Right atrium auricular region (tissue), 2 donors: ENCODE measurements at places on chromosomes 12 and 14. TPM values are rescaled to one million over a fixed set of nuclear protein-coding genes. Genes with fewer than 3 reads are reported as not detected.
A peak's percentile ranks its signal among the peaks of the same experiment; 100 is the strongest.

DNA sequence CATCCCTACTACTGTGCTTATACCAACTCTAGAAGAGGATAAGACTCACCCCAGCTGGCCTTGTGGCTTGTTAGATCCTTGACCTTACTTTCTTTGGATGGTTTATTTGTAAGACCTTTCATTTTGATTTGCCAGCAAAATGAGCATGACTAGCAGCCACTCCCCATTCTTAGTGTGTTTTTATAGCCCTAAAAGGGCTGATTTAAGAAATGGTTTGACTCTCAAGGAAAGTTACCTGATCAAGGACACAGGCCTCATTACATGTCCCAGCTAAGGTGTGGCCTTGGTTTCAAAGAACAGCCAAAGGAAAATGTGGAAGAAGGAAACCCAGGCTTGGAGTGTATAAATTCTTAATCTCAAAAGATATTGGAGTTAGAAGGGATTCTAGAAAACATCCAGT is 41.4 kb downstream of the SLC17A8 start:
- no peaks in the 10 kb centered on the region for H3K4me1 ChIP-seq
- no peak overlapping the region for H3K4me3 ChIP-seq
- no peaks in the 10 kb centered on the region for H3K36me3 ChIP-seq

- no peaks in the 10 kb centered on the region for H3K27me3 ChIP-seq
- no peak overlapping the region for H3K27ac ChIP-seq
- H3K4me1 ChIP-seq: no peaks in the 10 kb centered on the region
- no peak for DNase-seq
- H3K36me3 ChIP-seq: no peaks in the 10 kb centered on the region
These were observed 56.5 kb upstream of the AMN1 start for GRCh38 chr12:31785318-31785717.

The KRT78 gene
- total RNA-seq: not detected

- H3K27ac ChIP-seq: no peak overlapping the region
- H3K4me3 ChIP-seq: no peak overlapping the region
- H3K36me3 ChIP-seq: no peaks in the 10 kb centered on the region
- H3K4me1 ChIP-seq: no peaks in the 10 kb centered on the region
These were observed 27.0 kb downstream of the IL26 start for GRCh38 chr12:68198507-68199086.

DNA sequence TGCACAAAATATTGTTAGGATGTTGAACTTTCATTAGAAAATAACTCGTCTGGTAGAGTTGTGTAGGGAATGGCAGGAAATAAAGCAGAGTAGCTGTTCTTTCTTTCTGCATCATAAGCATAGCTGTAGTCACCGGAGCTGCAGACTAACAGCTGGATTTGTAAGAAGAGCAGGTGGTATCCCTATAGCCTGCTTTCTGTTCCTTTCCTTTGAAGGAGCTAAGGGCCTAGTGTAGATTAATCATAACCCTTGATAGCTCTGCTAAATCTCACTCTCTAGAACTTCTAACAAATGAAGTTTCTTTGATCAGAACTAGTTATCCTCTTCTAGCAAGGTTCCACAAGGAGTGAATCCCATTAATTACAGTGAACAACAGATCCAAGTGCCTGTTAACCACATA is 3.5 kb downstream of the LMO3 start:
- no peak overlapping the region for H3K27ac ChIP-seq
- no peaks in the 10 kb centered on the region for H3K4me1 ChIP-seq
- H3K4me3 ChIP-seq: no peak overlapping the region
- peaks cover 9% of the 10 kb centered on the region for H3K27me3 ChIP-seq
- no peak for DNase-seq

- no peak overlapping the region for H3K27ac ChIP-seq
- no peaks in the 10 kb centered on the region for H3K27me3 ChIP-seq
- no peaks in the 10 kb centered on the region for H3K36me3 ChIP-seq
- H3K4me3 ChIP-seq: no peak overlapping the region
- no peak for DNase-seq
- H3K4me1 ChIP-seq: no peaks in the 10 kb centered on the region
These were observed 87.6 kb downstream of the SEC23A start for GRCh38 chr14:39015360-39015961.

The VWF gene
- 189 TPM for total RNA-seq

DNA sequence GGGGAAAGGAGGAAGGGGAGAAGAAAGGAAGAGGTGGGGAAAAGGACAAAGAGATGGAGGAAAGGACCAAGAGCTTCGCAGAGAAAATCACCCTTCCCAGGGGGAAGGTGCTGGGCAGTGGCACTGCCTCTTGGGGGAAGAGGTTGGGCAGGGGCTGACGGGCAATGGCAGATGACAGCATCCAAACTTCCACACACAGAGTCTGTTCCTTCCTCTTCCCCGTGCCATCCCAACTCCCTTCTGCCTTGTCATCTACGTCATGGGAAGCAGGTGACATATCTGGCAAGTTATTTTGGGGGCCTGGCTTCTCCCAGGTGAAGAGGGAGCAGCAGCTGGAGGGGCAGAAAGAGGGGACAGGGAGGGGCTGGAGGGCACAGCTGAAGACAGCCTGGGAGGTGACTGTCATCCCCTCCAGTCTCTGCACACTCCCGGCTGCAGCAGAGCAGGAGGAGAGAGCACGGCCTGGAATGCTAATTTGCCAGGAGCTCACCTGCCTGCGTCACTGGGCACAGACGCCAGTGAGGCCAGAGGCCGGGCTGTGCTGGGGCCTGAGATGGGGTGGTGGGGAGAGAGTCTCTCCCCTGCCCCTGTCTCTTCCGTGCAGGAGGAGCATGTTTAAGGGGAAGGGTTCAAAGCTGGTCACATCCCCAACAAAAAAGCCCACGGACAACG is 43.9 kb upstream of the IQSEC3 start:
- H3K27ac ChIP-seq: no peak overlapping the region
- H3K27me3 ChIP-seq: no peaks in the 10 kb centered on the region
- no peak for DNase-seq
- peaks cover 19% of the 10 kb centered on the region for H3K36me3 ChIP-seq
- H3K4me3 ChIP-seq: no peak overlapping the region

The PRR4 gene
- total RNA-seq: not detected

GRCh38 chr12:6863033-6863432 is 4.3 kb upstream of the TPI1 start:
- no peak for DNase-seq
- peaks cover 63% of the 10 kb centered on the region for H3K36me3 ChIP-seq
- no peak overlapping the region for H3K27ac ChIP-seq
- no peaks in the 10 kb centered on the region for H3K4me1 ChIP-seq

- no peaks in the 10 kb centered on the region for H3K27me3 ChIP-seq
- H3K27ac ChIP-seq: peak overlapping the region; percentile 29
- H3K4me3 ChIP-seq: no peak overlapping the region
- no peaks in the 10 kb centered on the region for H3K4me1 ChIP-seq
- DNase-seq: no peak
- H3K36me3 ChIP-seq: no peaks in the 10 kb centered on the region
These were observed 220.3 kb downstream of the MON2 start for GRCh38 chr12:62686938-62687337.

The GPR137C gene
- 0.85 TPM for total RNA-seq

The PTPRR gene
- 0.37 TPM for total RNA-seq

GRCh38 chr12:95646781-95647190 is 95.5 kb upstream of the USP44 start:
- H3K27ac ChIP-seq: no peak overlapping the region
- peaks cover 18% of the 10 kb centered on the region for H3K4me1 ChIP-seq
- no peaks in the 10 kb centered on the region for H3K36me3 ChIP-seq
- no peak for DNase-seq
- no peaks in the 10 kb centered on the region for H3K27me3 ChIP-seq

DNA sequence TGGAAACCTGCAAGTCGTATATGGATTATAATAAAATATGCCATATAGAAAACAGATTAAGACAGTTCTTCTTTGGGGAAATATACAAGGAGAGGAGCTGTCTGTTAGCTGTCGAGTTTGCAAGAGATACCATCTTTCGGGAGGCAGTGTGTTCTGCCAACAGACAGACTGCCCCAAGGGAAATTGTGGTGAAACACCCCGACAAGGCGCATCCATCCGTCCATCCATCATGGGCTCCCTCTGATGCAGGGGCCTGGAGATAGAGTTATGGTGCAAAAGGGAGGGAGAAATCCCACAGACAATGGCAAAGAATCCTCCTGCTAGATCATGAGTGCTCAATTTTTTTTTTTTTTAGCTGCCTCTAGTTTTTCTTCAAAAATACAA is 156.3 kb downstream of the DPF3 start:
- no peak overlapping the region for H3K4me3 ChIP-seq
- H3K4me1 ChIP-seq: no peaks in the 10 kb centered on the region
- no peak overlapping the region for H3K27ac ChIP-seq
- no peaks in the 10 kb centered on the region for H3K36me3 ChIP-seq

DNA sequence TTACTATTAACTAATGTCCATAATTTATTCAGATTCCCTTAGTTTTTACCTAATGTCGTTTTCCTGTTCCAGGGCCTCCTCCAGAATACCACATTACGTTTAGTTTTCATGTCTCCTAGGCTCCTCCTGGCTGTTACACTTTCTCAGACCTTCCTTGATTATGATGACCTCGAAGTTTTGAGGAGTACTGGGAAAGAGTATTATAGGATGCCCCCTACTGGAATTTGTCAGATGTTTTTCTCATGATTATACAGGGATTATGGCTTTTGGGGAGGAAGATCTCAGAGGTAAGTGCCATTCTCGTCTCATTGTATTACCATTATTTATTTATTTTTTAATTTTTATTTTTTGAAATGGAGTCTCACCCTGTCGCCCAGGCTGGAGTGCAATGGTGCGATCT is 17.7 kb upstream of the C1S start:
- no peaks in the 10 kb centered on the region for H3K36me3 ChIP-seq
- H3K27ac ChIP-seq: no peak overlapping the region

GRCh38 chr12:503111-503761 is 43.5 kb downstream of the B4GALNT3 start:
- DNase-seq: no peak
- no peaks in the 10 kb centered on the region for H3K36me3 ChIP-seq
- H3K27me3 ChIP-seq: no peaks in the 10 kb centered on the region
- H3K4me1 ChIP-seq: peaks cover 36% of the 10 kb centered on the region
- peak overlapping the region; percentile 70 for H3K27ac ChIP-seq

- no peak overlapping the region for H3K4me3 ChIP-seq
- H3K27me3 ChIP-seq: no peaks in the 10 kb centered on the region
- H3K36me3 ChIP-seq: no peaks in the 10 kb centered on the region
- no peak overlapping the region for H3K27ac ChIP-seq
- H3K4me1 ChIP-seq: no peaks in the 10 kb centered on the region
- DNase-seq: no peak
These were observed 257.8 kb downstream of the DPF3 start for GRCh38 chr14:72636094-72636493.

The C12orf54 gene
- total RNA-seq: not detected

GRCh38 chr14:33938131-33938949 is 12.5 kb downstream of the EGLN3 start:
- no peaks in the 10 kb centered on the region for H3K36me3 ChIP-seq
- H3K4me1 ChIP-seq: peaks cover 48% of the 10 kb centered on the region
- peak; percentile 79 for DNase-seq
- H3K4me3 ChIP-seq: no peak overlapping the region

The FOXN4 gene
- total RNA-seq: not detected

The MAP3K9 gene
- total RNA-seq: 3.2 TPM

DNA sequence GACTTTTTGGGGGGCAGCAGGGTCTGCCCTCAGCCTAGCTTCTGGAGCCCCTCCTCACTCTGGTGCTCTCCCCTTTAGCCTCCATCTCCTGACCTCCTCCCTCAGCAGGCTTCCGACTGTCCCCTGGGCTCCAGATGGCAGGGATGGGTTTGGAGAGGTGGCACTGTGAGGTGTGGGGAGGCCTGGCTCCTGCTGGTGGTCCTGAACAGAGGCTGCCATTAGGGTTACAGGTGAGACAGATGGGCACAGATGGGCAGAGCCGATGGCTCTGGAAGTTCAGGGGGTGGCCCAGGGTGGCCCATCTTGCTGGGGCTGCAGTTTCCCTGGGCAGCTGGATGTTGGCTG is 68.5 kb upstream of the BEGAIN start:
- no peaks in the 10 kb centered on the region for H3K4me1 ChIP-seq
- no peaks in the 10 kb centered on the region for H3K36me3 ChIP-seq
- peaks cover 14% of the 10 kb centered on the region for H3K27me3 ChIP-seq
- H3K27ac ChIP-seq: no peak overlapping the region
- DNase-seq: no peak

The RPGRIP1 gene
- total RNA-seq: 0.12 TPM

GRCh38 chr14:89098254-89098653 is 273.8 kb downstream of the TTC8 start:
- no peak overlapping the region for H3K27ac ChIP-seq
- no peak for DNase-seq
- no peaks in the 10 kb centered on the region for H3K4me1 ChIP-seq

The GPR84 gene
- not detected for total RNA-seq

DNA sequence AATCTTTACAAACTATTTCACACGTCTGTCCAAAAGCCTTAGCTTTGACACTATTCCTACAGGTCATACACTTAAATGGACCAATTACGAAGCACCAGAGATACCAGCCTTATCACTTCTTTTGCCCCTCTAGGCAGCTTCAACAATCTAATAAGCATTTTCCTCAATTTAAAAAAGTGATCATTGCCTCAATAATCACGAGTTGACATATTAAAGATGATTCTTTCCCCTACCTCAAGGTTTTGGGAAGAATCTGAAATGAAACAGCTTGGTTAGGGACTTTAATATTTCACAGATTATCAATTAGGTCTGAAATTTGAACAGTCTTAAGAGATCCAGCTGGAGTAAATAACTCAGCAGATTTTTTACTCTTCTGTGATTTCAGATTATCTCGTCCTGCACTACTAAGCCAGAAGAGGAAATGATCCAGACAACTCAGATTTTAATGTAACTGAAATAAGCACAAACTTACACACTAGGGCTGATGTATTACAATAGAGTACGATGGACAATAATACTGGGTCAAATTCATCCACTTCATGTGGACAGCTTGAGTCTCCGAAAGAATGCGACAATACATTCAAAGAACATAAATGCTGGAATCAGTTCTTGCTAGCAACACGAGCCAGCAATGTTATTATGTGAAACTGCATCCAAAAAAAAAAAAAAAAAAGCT is 15.9 kb downstream of the UBE2N start:
- peaks cover 77% of the 10 kb centered on the region for H3K4me1 ChIP-seq
- no peak overlapping the region for H3K4me3 ChIP-seq
- no peak for DNase-seq
- H3K27me3 ChIP-seq: no peaks in the 10 kb centered on the region
- no peaks in the 10 kb centered on the region for H3K36me3 ChIP-seq

The APOLD1 gene
- 49.9 TPM for total RNA-seq

The TAS2R31 gene
- 0.59 TPM for total RNA-seq

- no peaks in the 10 kb centered on the region for H3K4me1 ChIP-seq
- H3K36me3 ChIP-seq: no peaks in the 10 kb centered on the region
- H3K4me3 ChIP-seq: no peak overlapping the region
- H3K27me3 ChIP-seq: no peaks in the 10 kb centered on the region
- H3K27ac ChIP-seq: no peak overlapping the region
- no peak for DNase-seq
These were observed 221.6 kb downstream of the C12orf75 start for GRCh38 chr12:105552056-105552455.

The LUM gene
- total RNA-seq: 196 TPM
